A549 treated with Hydrocortisone at 1 μM for 4 hours (cell line): ENCODE measurements at places on chromosomes 6 and 20. TPM values are rescaled to one million over a fixed set of nuclear protein-coding genes. Genes with fewer than 3 reads are reported as not detected.

PNRC1 gene
- 25.4 to 39.2 TPM (median 35.3 TPM) in 5 replicates for total RNA-seq

BTNL2 gene
- total RNA-seq, result not detected in 5 replicates

KAT14 gene
- total RNA-seq, result 9.2 to 12.2 TPM (median 10.4 TPM) in 5 replicates

C6orf136 gene
- total RNA-seq, result 12.2 to 14.6 TPM (median 13.7 TPM) in 5 replicates

TGM3 gene
- 0.06 to 0.12 TPM (median 0.07 TPM) in 4 of 5 replicates, not detected in the other for total RNA-seq

POU3F2 gene
- not detected in 5 replicates for total RNA-seq

SLC24A3 gene
- 0.03 to 0.05 TPM (median 0.03 TPM) in 3 of 5 replicates, not detected in the others for total RNA-seq

PPP1R3D gene
- 1.9 to 3.0 TPM (median 2.3 TPM) in 5 replicates for total RNA-seq

RAB32 gene
- 32.5 to 46.2 TPM (median 42.2 TPM) in 5 replicates for total RNA-seq

RBM24 gene
- total RNA-seq, result 6.1 to 7.7 TPM (median 6.4 TPM) in 5 replicates

HSPA1L gene
- 1.2 to 2.0 TPM (median 1.6 TPM) in 5 replicates for total RNA-seq

RAET1E gene
- 1.9 to 3.3 TPM (median 2.8 TPM) in 5 replicates for total RNA-seq

JPH2 gene
- 4.8 to 7.7 TPM (median 6.0 TPM) in 5 replicates for total RNA-seq

ORC3 gene
- total RNA-seq, result 14.6 to 17.9 TPM (median 17.4 TPM) in 5 replicates

FOXS1 gene
- 0.20 to 0.42 TPM (median 0.39 TPM) in 5 replicates for total RNA-seq

SLCO4A1 gene
- total RNA-seq, result 11.4 to 13.4 TPM (median 12.6 TPM) in 5 replicates

CPNE5 gene
- 0.12 to 0.16 TPM (median 0.14 TPM) in 5 replicates for total RNA-seq

TMEM170B gene
- total RNA-seq, result 0.57 to 1.1 TPM (median 0.70 TPM) in 5 replicates

CST5 gene
- total RNA-seq, result not detected in 5 replicates

F13A1 gene
- not detected in 5 replicates for total RNA-seq

MYL9 gene
- total RNA-seq, result 14.8 to 28.3 TPM (median 18.9 TPM) in 5 replicates

CTAGE9 gene
- not detected in 5 replicates for total RNA-seq

LTB gene
- total RNA-seq, result 0.29 to 0.47 TPM (median 0.38 TPM) in 5 replicates

TMEM14C gene
- total RNA-seq, result 141 to 168 TPM (median 150 TPM) in 5 replicates

CST7 gene
- total RNA-seq, result 0.13 TPM in 1 of 5 replicates, not detected in the others

TSPO2 gene
- 0.15 TPM in 1 of 5 replicates, not detected in the others for total RNA-seq

SIGLEC1 gene
- 0.02 to 0.03 TPM (median 0.02 TPM) in 3 of 5 replicates, not detected in the others for total RNA-seq

CTSZ gene
- total RNA-seq, result 165 to 188 TPM (median 181 TPM) in 5 replicates

ADRM1 gene
- total RNA-seq, result 161 to 183 TPM (median 177 TPM) in 5 replicates

PTCRA gene
- not detected in 5 replicates for total RNA-seq

SLC22A3 gene
- 47.2 to 57.5 TPM (median 53.1 TPM) in 5 replicates for total RNA-seq

LY6G6C gene
- 0.13 to 0.18 TPM in 2 of 5 replicates, not detected in the others for total RNA-seq

ACTL10 gene
- total RNA-seq, result 0.06 TPM in 2 of 5 replicates, not detected in the others

ULBP1 gene
- 0.77 to 0.89 TPM (median 0.83 TPM) in 5 replicates for total RNA-seq

CALHM6 gene
- not detected in 5 replicates for total RNA-seq

SLC44A4 gene
- total RNA-seq, result 0.03 to 0.14 TPM (median 0.06 TPM) in 4 of 5 replicates, not detected in the other

ATP6V1G2 gene
- 0.46 to 0.93 TPM (median 0.67 TPM) in 5 replicates for total RNA-seq

UTRN gene
- total RNA-seq, result 3.9 to 12.8 TPM (median 8.6 TPM) in 5 replicates

MAP7 gene
- total RNA-seq, result 18.0 to 22.9 TPM (median 21.1 TPM) in 5 replicates

LGSN gene
- 2.0 to 3.0 TPM (median 2.4 TPM) in 5 replicates for total RNA-seq

CEBPB gene
- total RNA-seq, result 145 to 325 TPM (median 294 TPM) in 5 replicates

SULF2 gene
- total RNA-seq, result 21.6 to 24.8 TPM (median 22.7 TPM) in 5 replicates

PDCD2 gene
- 45.2 to 55.4 TPM (median 51.2 TPM) in 5 replicates for total RNA-seq

GRM1 gene
- total RNA-seq, result 0.02 to 0.05 TPM (median 0.02 TPM) in 3 of 5 replicates, not detected in the others

IL17F gene
- total RNA-seq, result not detected in 5 replicates

HINT3 gene
- total RNA-seq, result 5.8 to 7.3 TPM (median 5.9 TPM) in 5 replicates

HNF4A gene
- total RNA-seq, result 15.4 to 20.8 TPM (median 18.8 TPM) in 5 replicates

LINC00237 gene
- total RNA-seq, result not detected in 5 replicates

PHACTR1 gene
- 0.07 TPM in 1 of 5 replicates, not detected in the others for total RNA-seq

ZFP64 gene
- 18.7 to 20.6 TPM (median 18.9 TPM) in 5 replicates for total RNA-seq
